ENCODE measurements at places on chromosomes 5 and 9.

GRCh38 chr5:90590-91547 is 1.1 kb upstream of the PLEKHG4B start:
- no peak for DNase-seq

DNA sequence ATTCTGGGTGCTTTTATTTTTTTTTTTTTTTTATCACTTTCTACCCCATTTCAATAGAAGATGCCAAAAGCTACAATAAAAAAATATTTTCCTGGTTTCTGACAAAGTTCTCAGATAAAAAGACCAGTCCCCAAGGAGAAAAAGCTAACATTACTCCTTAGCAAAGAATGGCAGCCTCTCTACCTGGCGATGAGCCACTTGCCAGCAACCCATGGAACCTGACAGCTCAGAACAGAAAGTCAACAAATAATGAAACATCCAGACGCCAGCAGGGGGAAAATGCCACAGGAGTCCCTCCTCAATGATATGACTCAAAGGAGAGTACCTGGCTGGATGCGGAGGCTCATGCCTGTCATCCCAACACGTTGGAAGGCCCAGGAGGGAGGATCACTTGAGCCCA is 123.2 kb downstream of the MYO10 start:
- DNase-seq: no peak

- DNase-seq: no peak
These were observed 228.9 kb upstream of the ACTBL2 start for GRCh38 chr5:57711471-57711870.

GRCh38 chr9:13644675-13645074 is 365.2 kb upstream of the MPDZ start:
- DNase-seq: no peak

DNA sequence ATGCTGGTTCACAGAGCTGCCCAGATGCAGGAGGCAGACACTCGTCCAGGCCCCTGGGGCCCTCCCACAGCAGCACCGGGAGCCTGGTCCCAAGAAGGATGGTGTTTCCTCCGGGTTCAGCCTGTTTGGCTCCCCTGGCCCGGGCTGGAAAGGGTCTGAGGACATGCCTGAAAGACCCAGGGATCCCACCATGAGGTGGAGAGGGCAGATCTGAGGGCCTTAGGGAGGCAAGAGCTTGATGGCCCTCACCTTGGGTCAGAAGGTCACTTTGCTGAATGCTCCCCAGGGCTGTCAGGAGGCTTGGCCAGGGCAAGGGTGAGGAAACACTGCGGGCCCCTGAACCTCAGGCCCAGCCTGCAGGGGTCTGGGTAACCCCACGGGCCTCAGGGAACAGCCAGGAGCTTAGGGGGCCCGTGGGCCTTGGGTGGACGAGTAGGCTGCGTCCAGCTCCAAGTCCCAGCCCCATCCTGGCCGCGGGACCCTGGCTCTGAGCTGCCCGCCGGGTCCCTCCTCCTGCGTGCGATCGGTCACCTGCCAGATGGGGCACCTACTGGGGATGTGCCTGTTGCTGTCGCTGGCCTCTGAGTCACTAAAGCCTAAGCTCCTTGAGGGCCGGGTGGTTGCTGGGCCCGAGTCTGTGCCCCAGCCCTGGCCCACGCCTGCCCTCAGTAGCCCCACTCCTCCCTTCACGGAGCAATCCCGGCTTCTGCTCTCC is 106.2 kb downstream of the ZNF354C start:
- DNase-seq: no peak

GRCh38 chr5:59569158-59569557 is 324.4 kb downstream of the PDE4D start:
- no peak for DNase-seq

DNA sequence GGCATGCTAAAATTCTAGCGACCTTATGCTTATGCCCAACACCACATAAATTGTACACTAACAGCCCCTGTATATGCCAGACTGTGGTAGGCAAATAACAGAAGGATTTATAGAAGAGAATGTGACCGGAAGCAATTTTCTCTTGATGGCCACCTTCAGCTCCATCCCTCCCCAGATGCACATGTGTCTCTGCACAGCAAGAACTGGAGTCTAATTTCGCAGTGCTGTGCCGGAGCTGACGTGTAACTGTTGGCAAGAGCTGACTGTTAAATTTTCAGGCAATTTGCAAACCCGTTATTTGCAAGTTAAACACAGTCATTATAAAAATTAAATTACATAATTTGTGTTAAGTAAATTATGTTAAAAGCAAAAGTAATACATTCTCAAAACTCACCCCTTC is 48.4 kb downstream of the PCA3 start:
- DNase-seq: no peak

DNA sequence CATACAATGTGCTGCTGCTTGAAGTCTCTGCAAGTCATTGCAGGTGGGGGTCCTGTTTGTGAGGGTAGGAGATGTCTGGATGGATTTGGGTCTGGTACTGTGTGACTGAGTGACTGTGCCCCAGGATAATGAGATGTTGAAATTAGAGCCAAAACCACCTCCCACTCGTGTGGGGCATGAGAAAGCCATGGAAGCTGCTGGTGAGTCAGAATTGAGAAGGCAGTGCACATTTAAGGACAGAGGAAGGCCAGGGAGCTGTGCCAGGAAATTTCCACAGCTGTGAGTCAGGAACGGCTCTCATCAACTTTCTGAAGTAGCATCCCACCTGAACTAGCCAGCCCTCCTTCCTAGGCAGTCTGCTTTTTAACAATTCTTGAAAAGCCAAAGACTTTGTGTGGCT is 229.8 kb downstream of the DRD1 start:
- DNase-seq: peak; percentile 13
